Choroid plexus epithelial cell (primary cell): ENCODE measurements at places on chromosomes 4 and X.
A peak's percentile ranks its signal among the peaks of the same experiment; 100 is the strongest.

GRCh38 chr4:82352825-82353366, 20.9 kb downstream of the HNRNPD start:
- DNase-seq: peak; percentile 34

DNA sequence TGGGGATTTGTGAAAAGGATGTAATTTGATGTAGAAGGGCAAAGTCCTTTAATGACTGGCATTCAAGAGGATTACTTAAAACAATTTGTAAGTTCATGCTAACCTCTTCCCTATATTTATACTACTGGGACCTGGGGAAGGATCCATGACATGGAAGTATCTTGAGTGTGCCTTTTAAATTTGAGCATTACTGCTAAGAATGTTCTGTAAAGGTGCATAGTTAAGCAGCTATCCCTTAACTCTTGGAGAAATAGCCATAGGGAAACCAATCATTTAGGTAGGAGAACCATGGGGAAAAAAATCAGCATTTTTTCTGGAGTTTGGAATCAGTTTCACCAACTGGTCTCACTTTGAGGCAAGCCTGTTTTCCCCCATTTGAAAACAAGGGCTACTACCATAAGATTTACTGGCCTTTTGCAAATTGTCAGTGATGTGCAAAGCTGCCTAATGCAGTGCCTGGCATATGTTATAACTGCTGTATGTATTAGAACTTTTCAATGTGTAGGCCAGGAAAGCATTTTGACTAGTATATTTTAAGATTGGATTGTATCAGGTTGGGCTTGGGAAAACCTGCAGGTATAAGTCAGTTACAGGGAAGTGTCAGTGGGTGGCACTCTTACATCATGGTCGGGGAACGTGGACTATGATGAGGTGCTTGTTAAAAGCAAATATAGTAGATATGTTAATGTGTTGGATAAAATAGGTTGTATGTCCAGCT, 72.1 kb downstream of the PRSS12 start:
- DNase-seq: peak; percentile 89

DNA sequence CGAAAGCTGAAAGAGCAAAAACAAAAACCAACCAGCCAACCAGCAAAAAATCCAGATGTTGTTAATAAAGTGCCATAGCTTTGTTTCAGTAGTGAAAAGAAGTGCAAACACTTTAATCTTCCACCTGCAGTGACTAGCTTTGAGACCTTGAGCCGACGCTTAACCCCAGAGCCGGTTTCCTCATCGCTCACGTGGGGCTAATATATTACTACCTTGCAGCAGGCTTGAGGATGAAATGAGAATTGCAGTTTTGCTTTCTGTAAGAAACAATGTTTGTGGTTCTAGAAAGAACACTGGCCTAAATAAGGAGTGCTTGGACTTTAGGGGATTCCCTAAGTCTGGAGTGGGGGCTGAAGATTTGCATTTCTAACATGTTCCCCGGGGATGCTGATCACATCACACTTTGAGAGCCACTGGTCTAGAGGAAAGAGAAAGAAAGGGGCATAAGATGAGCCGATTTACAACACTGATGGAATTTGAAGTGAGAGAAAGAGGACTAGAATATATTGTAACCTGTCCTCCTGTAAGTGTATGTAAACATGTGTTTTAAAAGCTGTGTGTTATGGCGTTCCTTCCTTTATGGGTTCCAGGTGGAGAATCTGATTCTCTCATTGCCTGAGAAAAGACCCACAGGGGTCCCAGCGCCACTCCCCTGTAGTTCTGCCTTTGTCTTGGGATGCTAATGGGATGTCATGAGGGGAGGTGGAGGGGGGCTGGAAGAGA, 1.4 kb downstream of the FGF2 start:
- DNase-seq: peak; percentile 88

DNA sequence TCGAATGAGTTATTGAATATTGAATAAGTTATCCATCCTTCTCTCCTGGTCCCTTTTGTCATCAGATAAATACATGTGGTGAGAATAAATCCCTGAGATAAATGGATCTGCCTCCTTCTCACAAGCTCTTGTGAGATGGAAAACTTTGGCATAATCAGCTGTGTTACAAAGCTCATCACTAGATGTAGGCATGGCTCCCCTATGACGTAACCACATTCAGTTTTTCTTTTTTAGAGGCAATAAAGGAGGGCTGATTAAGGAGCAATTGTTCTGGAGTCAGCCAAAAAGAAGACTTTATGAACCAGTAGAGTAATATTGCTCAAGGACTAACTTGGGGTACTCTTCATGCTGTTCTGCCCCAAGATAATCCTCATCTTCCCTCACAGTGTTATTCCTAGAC, 90.5 kb upstream of the GATB start:
- DNase-seq: no peak

DNA sequence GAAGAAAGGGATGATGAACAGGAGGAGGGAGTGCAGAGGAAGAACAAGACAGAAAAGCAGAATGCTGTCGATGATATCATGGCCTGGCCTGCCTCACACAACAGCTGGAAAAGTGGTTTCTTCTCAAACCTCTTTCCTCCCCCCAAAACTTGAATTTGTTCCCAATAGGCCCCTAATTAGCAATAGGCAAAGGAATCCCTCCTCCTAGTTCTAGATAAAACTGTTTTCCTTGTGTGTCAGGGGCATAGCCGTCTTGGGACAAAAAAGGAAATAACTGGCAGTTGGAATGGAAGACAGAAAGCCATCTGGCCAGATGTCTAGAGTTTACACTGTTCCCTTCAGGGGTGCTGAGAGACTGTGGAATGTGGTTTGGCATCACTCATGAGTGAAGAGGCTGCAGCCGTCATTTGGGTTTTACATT, 177.8 kb upstream of the C1QTNF7 start:
- peak; percentile 57 for DNase-seq

GRCh38 chr4:106186201-106186600, 129.8 kb downstream of the TBCK start:
- no peak for DNase-seq

- peak; percentile 69 for DNase-seq
These were observed 35.3 kb upstream of the WAS start for GRCh38 chrX:48648336-48648751.

DNA sequence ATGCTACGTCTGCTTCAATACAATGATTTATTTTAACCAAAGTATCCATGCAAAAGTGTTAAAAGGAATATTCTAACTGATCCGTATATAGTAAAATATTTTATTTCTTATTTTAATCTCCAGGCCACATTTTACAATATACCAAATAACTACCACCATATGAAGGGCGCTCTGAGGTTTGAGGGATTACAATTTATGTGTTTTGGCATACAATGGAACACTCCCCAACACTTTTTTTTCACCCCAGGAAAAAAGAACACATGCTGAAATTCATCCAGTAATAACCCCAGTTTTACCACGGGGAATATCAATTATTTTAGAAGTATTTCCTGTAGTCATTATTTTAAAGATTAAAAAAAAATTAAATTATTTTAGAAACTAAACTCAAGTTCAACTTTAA, 65.4 kb downstream of the APBB2 start:
- DNase-seq: no peak

GRCh38 chr4:2044119-2044485, 15.0 kb upstream of the NAT8L start:
- no peak for DNase-seq

DNA sequence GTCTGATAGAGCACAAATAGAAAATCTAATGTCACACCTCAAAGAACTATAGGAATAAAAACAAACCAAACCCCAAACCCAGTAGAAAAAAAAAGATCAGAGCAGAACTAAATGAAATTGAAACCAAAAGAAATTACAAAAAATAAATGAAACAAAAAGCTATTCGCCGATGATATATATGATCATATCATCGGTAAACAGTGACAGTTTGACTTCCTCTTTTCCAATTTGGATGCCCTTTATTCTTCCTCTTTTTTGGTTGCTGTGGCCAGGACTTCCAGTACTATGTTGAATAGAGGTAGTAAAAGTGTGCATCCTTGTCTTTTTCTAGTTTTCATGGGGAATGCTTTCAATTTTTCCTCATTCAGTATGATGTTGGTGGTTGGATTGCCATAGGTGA, 215.3 kb upstream of the AR start:
- no peak for DNase-seq

- DNase-seq: no peak
These were observed 1030.1 kb downstream of the FSTL5 start for GRCh38 chr4:161133586-161134276.
